NCI-H1436 treated with DMSO at 0.1 percent for 48 hours (cell line): ENCODE measurements at places on chromosomes 2 and 18.

GRCh38 chr2:149146876-149147275 lies 108.4 kb downstream of the LYPD6B start:
- no peak for DNase-seq

DNA sequence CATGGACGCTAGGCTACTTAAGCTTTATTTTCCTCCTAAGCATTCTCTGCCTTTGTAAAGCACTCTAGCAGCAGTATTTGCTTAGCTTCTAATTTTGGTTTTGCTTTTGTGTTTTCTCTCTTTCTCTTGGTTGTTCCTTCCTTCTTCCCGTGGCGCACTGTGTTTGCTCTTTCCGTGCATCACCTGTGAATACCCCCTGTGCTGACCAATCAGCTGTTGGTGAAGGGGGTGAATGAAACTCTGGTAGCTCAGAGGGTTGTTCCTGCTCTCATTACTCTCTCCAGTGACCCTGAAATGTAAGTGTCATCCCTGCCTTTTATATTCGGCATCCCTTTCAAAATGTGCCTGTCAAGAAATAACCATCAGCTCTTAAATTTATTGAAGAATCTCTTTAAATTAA lies 45.5 kb upstream of the TNFRSF11A start:
- DNase-seq, result no peak

GRCh38 chr18:59760619-59761600 lies 63.7 kb upstream of the CCBE1 start:
- no peak for DNase-seq

GRCh38 chr2:236205867-236206645 lies 37.9 kb upstream of the GBX2 start:
- no peak for DNase-seq

GRCh38 chr2:84830095-84830494 lies 50.8 kb downstream of the TRABD2A start:
- no peak for DNase-seq

- DNase-seq, result no peak
These were observed 273.1 kb upstream of the SLC8A1 start for GRCh38 chr2:40725040-40725439.

GRCh38 chr2:233412405-233412804 lies 58.1 kb downstream of the DGKD start:
- DNase-seq, result no peak
